ENCODE measurements at places on chromosomes 1 and 21.

DNA sequence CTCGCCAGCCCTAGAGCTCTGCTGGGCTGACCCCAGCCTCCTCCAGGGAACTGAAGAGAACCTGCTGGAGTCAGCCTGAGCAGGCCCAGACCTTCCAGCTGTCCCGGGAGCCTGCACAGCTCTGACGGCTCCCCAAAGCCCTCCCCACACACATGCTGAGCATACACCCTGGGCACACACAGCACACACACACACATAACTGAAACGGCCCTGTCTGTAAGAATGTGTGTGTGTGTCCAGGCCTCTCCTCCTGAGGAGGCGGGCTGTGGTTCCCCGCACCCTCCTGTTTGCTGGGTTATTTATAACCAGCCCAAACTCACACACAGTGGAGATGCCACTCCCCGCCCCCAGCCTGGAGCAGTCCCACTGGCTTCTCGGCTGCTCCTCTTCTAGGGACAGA lies 20.2 kb downstream of the SDC3 start:
- DNase-seq = no peak

- DNase-seq = no peak
These were observed 84.7 kb downstream of the LRRC53 start for GRCh38 chr1:74427681-74428080.

DNA sequence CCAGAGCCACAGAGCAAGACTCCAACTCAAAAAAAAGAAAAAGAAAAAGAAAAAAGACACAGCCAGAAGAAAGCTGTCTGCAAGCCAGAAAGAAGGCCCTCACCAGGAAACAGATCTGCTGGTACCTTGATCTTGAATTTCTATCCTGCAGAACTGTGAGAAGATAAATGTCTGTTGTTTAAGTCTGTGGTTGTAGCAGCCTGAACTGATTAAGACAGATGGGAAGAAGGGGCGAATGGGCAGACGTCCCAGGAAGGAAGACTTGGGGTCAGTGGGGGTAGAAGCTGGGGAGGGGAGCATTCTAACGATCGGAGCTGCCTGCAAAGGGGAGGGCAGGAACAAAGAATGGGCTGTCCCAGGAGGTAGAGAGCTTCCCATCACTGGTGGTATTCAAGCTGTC lies 6.3 kb downstream of the SLC2A7 start:
- DNase-seq = no peak

DNA sequence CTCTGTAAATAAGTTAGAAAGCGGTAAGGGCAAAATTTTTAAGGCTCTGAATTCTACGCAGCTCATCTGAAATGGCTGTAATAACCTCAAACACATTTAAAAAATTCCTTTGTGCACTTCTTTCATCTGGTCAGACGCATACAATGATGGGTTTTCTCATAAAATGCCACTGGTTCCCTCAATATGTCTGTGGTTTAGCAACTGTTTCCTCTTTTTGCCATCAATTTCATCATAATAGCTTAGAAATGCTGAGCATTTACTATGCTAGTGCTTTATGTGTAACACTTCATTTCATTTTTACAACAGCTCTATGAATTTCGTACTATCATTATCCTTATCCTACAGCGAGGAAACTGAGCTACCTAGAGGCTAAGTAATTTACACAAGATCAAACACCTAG lies 35.3 kb upstream of the DMRTA2 start:
- DNase-seq = no peak

DNA sequence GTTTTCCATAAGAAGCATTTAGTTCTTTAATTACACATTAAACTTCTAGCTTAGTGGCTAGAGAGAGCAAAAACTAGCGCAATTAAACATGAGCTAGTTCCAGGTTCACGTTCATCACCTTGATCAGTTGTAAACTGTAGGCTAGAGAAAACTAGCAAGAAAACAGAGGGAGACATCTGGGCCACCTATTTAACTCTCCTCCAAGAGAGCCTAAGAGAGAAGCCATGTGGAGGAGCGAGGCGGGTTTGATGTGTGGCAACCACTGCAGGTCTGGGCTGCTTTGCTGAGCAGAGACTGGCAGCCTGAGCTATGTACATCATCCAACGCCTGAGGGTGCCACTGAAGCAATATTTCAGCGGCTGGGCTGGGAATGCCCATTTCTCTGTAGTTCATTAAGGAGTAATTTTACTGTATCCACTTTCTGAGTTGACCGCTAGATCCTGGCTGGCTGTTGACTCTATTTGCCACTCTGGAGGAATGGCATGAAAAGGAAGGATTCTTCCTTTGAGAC lies 252.9 kb downstream of the DYRK1A start:
- no peak for DNase-seq

DNA sequence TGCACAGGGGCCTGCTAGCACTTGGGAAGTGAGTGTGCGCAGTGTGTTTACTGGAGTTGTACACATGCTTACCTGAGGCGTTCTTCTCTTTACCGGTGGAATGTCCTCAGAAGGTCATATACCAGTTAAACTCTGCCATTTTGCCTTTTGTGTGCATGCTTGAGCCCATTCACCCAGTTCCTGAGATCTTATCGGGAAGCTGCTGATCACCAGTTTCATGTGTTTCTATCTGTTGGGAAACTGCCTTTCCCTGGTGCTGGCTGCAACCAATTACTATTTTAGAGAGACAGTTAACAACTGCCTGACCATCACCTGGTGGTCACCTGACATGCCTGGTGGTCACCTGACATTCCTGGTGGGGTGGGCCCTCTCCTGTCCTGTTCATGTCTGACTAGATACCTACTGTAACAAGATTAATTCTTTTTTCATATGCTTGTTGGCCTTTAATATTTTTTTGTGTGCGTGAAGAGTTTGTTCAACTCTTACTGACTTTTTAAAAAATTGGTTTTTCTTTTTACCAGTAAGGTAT lies 137.0 kb downstream of the RASAL2 start:
- no peak for DNase-seq

GRCh38 chr1:178532392-178532791 lies 19.5 kb downstream of the TEX35 start:
- DNase-seq = peak; percentile 60

DNA sequence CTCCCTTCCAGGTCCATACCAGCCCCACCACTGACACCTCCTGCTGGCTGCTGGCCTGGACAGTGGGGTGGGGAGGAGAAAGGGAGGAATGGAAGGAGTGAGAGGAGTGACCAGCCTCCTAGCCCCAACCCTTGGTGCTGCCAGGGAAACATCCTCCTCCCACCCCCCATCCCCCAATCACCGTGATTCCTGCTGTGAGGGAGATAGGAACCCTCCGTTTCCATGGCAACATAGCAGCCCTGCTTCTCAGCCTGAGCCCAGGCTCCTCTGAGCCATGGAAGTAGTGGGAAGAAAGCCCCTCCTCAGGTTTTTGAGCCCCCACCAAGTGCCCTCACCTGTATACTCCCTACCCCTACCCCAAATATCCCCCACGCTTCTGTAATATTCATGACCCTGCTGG lies 44.4 kb upstream of the SCMH1 start:
- no peak for DNase-seq

DNA sequence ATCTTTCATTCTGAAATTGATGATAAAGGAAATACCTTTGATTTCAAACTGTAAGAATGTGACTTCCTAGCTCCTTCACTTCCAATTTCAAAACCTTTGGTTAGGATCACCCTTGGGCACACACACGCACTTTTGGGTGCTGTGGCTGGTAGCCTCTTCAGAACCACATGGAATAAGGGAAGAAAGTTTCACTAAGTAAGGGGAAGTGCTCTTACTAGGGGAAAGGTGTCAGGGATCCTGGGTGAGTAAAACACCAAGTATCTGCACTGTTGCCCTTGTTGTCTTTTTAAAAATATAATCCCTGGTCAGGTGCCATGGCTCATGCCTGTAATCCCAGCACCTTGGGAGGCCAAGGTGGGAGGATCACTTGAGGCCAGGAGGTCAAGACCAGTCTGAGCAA lies 132.4 kb downstream of the SDCCAG8 start:
- no peak for DNase-seq

GRCh38 chr1:15027515-15027986 lies 126.0 kb upstream of the TMEM51 start:
- DNase-seq = peak; percentile 26

GRCh38 chr1:55490547-55490946 lies 275.4 kb upstream of the USP24 start:
- DNase-seq = no peak

DNA sequence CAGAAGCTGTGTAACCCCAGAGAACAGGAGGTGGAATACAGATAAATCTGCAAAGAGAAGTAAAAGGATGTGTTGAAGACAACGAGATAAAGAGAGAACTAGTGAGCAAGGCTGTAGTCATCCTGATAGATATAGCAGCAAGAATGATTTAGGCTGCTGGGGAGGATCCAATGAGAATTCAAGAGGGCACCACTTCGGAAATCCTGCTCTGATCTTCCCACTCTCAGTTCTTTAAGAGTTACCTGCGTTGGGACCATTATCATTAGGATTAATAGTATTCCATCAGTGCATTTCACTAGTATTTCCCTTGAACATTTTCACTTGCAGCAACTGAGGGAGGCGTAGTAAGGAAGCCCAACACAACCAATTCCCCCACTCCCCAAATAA lies at the start of gene BRINP3:
TSS of gene BRINP3 (minus strand) at position 103 of the 387 bp plus-strand sequence.
- no peak for DNase-seq

GRCh38 chr1:158654571-158654970 lies 31.9 kb downstream of the SPTA1 start:
- DNase-seq = no peak

GRCh38 chr1:25485536-25486411 lies 55.1 kb downstream of the MACO1 start:
- no peak for DNase-seq

DNA sequence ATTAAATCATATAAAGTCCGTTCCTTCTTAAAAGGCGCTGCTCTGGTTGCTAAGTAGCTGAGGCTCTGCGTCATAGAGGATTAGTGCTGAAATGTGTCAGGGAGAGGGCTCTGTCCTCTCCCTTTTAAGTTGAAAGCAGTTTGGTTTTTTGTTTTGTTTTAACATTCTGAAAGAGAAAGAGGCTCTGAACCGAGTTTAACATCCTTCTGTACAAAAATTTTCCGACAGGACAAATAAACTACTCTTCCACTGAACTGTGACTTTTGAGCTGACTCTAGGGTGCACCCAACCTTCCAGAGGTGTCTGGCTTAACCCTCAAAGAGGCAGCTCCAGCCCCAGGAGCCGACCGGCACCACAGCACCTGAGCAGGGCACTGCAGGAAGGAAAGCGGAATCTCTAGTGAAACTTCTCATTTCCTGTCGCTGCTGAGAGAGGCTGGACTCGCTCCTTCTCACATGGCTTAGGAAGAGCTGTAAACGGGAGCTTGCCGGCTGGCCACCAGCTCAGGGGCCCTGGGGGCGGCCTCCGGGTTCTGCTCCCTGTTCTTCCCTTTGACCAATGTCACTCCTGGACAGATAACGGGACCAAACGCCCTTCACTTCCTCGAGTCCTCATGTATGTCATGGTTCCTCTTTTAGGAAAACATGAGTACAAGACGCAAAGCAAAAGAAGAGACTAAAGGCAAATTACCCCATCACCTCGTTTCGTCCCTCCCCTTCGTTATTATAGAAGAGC lies 1.2 kb downstream of the VAV3 start:
- no peak for DNase-seq

GRCh38 chr1:93598396-93598795 lies 83.2 kb downstream of the BCAR3 start:
- no peak for DNase-seq

DNA sequence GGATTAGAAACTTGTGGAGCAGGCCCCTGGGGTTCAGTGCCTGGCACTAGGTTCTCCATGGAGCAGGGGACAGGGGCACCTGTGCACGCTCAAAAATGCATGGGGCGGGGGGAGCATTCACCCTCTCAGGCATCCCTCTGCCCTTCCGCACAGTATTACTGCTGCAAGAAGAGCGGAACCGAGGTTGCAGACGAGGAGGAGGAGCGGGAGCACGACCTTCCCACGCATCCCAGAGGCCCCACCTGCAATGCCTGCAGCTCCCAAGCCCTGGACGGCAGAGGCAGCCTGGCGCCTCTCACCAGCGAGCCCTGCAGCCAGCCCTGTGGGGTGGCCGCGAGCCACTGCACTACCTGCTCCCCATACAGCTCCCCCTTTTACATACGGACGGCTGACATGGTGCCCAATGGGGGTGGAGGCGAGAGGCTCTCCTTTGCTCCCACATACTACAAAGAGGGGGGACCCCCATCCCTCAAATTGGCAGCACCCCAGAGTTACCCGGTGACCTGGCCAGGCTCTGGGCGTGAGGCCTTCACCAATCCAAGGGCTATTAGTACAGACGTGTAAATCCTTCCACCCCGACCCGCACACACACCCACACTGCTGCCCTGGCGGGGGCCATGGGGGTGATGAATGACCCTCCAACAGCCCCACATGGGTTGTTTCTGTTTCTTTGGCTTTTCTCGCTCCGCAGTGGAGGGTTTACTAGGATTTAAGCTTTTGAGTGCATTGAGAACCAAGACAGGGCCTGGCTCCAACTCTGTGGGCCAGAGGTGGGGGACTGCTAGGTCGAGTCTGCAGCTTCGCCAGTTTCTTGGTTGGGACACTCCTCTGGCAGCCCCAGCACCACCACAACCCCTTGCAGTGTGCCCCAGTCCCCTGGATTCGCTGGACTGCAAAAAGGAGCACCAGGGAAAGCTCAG lies 63.7 kb downstream of the TOR1AIP2 start:
- no peak for DNase-seq

DNA sequence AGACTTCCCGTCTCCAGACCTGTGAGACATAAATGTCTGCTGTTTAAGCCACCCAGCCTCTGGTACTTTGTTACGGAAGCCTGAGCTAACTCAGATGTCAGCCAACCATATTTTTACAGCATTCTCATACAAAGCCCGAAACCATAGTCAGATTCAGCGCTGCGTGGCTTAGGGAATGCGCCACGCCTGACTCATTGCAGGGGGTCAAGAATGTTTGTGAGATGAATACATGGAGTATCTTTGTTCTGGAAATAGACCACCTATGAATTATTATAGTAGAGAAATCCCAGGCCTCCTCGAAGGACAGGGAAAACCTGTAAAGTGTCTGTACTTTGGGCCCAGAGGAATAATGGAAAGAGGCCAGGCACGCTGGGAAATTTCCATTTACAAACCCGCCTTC lies 434.8 kb downstream of the CAMTA1 start:
- DNase-seq = no peak

GRCh38 chr1:119917304-119918055 lies 21.2 kb upstream of the ADAM30 start:
- no peak for DNase-seq

DNA sequence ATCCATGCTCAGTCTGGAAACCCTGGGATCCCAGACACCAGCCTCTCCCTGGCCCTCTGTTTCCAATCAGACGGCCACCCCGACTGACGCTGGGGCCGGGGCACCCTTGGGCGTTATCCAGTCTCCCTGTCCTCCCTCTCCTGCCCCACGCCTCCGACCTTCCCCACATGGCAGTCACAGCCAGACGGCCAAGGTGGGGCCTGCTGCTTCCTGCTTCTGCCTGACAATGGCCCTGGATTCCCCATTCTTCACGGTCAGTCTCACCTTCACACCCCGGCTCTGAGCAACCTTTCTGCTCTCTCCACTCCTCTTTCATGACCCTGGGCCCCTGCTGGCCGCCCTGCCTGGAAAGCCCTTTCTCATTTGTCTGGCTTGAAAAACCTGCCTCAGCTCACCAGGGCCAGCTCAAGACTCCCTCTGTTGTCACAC lies 6.6 kb downstream of the GNG4 start:
- DNase-seq = no peak

DNA sequence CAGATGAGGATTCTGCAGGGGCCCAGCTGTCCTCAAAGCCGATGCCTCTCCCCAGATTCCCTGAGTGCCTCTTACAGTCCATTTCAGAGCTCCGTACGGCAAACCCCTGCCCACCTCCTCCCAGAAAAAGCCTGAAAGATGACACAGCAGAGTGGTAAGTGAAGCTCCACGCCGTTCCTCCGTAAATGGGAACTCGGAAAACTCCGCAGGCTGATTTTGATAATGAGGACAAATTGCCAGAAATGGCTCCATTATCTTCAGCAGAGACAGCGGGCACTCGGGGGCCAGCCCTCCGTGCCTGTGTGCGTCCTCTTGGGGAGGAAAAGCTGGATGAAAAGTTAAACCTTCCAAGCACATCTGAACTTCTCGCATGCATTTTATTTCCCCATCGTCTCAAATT lies 81.1 kb downstream of the NPHP4 start:
- DNase-seq = no peak

Data from hippocampal formation (tissue), 2 donors.